ENCODE measurements at places on chromosomes 4 and X. TPM values are rescaled to one million over a fixed set of nuclear protein-coding genes. Genes with fewer than 3 reads are reported as not detected.
A peak's percentile ranks its signal among the peaks of the same experiment; 100 is the strongest.

- no peak for DNase-seq
Measured at GRCh38 chrX:20596856-20597255, 330.1 kb upstream of the RPS6KA3 start.

Gene NOP14
- total RNA-seq, result 72.0 TPM

DNA sequence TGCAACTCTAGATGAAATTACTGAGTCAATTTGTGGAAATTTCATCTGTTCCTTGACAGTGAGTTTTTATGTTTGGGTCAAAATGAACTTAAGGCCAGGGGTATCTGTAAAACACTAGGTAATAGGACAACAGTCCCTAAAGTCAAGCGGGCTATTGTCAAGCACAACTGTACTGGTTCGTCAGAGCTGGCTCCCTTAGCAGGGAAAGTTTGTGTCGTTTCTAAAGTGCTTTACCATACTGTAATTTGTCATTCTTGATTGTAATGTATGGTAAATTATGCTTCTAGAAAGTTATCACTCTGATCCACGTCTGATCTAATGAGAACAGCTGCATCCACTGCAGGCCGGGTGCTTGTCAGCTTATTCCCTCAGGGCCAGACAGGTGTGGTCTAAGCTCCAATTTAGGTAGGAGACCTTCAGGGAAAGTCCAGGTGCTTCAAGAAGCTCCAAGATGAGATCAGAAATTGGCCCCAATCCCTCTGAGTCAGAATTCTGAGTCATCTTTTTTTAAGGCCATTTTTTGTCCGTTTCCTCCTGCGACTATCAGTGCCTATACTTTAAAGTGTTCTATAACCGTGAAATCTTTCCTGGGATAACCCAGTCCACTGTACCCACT lies 92.2 kb downstream of the PALLD start:
- no peak for DNase-seq

DNA sequence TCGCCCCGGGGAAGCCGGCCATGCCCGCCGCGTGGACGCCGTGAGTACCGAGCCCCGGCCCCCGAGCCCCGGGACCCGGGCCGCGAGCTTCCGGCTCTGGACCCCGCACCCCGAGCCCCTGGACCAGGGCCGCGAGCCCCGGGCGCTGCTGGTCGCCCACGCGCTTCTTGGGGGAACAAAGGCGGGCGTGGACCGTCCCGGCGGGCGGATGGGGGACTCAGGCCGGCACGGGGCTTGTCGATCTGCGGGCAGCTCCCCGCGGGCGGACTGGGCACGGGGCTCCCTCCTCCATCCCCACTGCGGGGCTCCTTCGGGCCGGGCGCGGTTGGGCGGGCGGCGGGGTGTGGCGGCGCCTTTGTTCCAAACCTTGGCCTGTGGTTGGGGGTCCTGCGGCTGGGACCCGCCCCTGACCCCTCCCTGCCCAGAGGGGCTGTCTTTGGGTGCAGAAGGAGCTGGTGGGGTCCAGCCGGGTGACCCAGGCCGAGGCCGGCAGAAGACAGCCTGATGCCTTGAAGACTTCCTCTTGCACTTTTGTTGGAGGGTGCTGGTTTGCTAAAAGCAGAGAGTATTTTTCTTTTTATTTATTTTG lies 25.2 kb upstream of the ADD1 start:
- DNase-seq, result peak; percentile 39

- DNase-seq, result no peak
Measured at GRCh38 chr4:3262208-3263052, 13.5 kb downstream of the MSANTD1 start.

All from activated T-cell treated with anti-CD3 and anti-CD28 coated beads, Interleukin-2, amount 50 U/mL, for 72 hours (primary cell).